ENCODE measurements at places on chromosomes 2 and 18.

GRCh38 chr2:177735318-177735803 lies 337.2 kb downstream of the PDE11A start:
- no peak for DNase-seq

- DNase-seq = no peak
These were observed 108.1 kb downstream of the DYM start for GRCh38 chr18:49352321-49352720.

DNA sequence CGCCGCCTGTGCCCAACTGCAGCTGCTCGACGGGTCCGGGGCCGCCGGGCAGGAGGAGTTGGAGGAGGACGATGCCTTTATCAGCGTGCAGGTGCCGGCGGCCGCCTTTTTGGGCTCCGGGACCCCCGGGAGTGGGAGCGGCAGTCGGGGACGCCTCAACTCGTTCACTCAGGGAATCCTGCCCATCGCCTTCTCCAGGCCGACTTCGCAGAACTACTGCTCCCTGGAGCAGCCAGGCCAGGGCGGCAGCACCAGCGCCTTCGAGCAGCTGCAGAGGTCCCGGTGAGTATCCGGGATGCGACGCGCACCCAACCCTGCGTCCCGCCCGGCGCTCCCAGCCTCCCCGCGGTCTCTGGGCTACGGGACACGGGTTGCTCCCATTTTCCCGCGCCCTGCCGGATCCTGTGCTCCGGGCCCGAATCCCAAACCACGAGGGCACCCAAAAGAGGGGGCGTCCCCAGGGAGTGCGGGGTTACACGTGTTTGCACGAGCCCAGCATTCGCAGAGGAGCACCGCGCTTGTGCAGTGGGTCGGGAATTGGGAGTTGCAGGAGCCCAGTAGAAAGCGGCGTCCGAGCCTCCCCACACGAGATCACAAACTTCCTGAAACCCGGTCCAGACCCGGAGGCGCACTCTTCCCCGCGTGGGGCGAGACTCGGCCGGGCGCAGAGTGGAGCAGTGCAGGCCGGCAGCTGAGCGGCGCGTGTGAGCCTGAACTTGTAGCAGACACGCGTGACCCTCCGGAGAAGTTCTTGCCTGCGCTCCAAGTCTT lies 1.2 kb downstream of the CABLES1 start:
- peak; percentile 85 for DNase-seq

- DNase-seq = no peak
These were observed 520.9 kb downstream of the CPS1 start for GRCh38 chr2:211077216-211077767.

All from tibial artery (tissue), 4 donors.